ENCODE measurements at places on chromosomes 5 and 9.
A peak's percentile ranks its signal among the peaks of the same experiment; 100 is the strongest.

DNA sequence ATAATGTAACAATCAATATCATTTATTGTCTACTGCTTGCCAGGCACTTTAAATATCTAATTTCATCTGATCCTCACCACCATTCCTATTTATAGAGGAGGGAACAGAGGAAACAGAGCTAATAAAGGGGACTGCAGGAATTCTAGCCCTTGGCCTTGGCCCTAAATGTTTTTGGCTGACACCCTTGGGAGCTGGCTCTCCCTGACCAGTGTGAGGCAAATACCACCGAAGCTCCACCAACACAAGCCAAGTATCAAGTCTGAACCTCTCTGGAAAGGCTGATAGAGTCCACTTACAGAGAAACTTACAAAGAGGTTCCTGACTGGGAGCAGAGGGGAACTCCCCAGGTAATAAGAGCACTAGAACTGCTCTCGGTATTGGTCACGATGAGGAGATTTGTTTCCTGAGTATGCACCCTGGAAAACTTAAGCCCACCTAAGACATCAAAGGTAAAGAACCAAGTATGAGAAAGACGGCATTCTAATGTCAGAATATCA, 243.1 kb upstream of the PANK3 start:
- DNase-seq: no peak

DNA sequence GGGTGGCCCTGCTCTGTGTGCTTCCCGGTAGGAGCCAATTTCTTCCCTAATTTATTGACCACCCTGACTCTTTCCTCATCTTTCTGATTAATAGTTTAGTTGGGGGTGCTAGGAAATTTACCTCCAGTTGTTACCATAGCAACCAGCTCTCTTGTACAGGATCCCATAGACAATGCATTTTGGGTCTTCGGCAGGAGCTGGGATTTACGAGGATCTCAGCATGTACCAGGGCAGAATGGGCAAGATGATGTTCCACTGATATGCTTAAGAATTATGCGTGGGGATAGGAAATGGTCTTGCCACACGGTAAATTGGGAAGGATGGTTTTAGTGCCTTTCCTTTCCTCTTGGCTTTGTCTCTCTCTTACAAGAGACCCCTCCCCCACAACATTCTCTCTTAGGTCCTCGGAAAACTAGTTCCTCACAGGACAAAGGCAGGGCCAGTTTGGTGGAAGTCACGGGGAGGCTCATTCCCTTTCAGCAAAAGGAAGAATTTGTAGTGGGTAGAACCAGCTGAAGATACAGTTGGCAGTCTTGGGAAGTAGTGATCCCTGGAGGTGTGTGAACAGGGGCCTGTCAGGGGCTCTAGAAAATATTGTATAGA, 133.4 kb upstream of the SHB start:
- DNase-seq: no peak

DNA sequence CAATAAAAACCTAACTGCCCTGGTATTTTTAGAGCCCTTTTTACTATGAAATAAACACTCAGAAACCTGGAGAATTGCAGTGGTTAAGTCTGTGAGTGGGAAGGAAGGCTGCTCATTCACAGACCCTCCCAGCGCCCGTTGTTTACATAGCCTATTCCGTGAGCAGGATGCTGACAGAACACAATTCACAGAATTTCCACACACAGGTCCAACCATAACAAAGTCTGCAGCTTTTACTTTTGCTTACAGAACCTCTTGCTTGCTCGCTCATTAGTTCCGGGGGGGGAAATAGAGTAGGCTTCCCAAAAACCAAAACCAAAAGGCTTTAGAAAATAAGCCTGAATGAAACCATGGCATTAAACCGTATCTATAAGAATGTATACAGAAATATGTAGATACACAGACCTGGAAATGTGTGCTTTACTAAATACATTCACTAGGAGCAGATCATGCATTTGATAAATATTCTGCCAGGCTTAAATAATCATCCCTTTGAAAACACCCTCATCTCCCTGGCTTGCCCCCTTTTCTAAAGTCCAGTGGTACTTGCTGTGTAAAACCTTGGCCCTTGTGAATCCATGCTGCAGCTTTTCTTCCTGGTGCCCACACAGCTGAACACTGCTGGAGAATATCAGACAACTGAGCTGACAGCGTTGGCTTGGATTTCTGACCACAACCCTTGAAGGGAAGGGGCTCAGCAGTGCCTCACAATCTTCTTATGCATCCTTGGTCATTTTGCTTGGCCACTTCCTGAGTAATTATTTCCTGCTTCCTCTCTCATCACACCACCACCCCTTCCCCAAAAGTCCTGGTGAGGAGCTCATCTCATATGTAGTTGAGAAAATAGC, 128.0 kb downstream of the FANCC start:
- peak; percentile 26 for DNase-seq

GRCh38 chr5:13346401-13346800, 598.1 kb downstream of the DNAH5 start:
- no peak for DNase-seq

- DNase-seq: no peak
Observed at GRCh38 chr9:18824095-18824666, 208.8 kb downstream of the SAXO1 start.

- DNase-seq: peak; percentile 44
Observed at GRCh38 chr5:150989695-150990094, 30.7 kb upstream of the GPX3 start.

Data from activated CD8-positive, alpha-beta T cell treated with anti-CD3 and anti-CD28 coated beads for 36 hours (primary cell).